ENCODE measurements at places on chromosomes 2 and 18. TPM values are rescaled to one million over a fixed set of nuclear protein-coding genes. Genes with fewer than 3 reads are reported as not detected.
A peak's percentile ranks its signal among the peaks of the same experiment; 100 is the strongest.

GRCh38 chr2:142484111-142484510, 353.3 kb upstream of the LRP1B start:
- no peak overlapping the region for H3K4me3 ChIP-seq
- H3K36me3 ChIP-seq = no peaks in the 10 kb centered on the region
- no peak for DNase-seq
- no peaks in the 10 kb centered on the region for H3K4me1 ChIP-seq

DNA sequence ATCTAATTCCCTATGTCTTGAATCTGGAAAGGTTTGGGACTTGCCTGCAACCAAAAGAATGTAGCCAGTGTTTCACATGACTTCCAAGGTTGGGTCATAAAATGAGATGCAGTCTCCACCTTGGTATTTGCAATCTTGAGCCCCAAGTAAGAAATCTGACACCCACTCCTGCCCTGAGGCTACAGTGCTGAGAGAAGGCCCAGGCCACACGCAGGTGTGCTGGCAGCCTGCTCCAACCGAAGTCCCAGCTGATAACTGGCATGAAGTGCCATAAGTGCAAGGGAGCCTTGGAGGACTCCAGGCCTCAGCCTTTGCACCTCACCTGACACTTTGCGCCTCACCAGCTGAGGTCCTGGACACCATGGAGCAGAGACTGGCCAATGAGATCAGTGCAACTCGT, 182.7 kb downstream of the ANAPC1 start:
- peaks cover 45% of the 10 kb centered on the region for H3K4me1 ChIP-seq
- H3K4me3 ChIP-seq = no peak overlapping the region
- DNase-seq = no peak

DNA sequence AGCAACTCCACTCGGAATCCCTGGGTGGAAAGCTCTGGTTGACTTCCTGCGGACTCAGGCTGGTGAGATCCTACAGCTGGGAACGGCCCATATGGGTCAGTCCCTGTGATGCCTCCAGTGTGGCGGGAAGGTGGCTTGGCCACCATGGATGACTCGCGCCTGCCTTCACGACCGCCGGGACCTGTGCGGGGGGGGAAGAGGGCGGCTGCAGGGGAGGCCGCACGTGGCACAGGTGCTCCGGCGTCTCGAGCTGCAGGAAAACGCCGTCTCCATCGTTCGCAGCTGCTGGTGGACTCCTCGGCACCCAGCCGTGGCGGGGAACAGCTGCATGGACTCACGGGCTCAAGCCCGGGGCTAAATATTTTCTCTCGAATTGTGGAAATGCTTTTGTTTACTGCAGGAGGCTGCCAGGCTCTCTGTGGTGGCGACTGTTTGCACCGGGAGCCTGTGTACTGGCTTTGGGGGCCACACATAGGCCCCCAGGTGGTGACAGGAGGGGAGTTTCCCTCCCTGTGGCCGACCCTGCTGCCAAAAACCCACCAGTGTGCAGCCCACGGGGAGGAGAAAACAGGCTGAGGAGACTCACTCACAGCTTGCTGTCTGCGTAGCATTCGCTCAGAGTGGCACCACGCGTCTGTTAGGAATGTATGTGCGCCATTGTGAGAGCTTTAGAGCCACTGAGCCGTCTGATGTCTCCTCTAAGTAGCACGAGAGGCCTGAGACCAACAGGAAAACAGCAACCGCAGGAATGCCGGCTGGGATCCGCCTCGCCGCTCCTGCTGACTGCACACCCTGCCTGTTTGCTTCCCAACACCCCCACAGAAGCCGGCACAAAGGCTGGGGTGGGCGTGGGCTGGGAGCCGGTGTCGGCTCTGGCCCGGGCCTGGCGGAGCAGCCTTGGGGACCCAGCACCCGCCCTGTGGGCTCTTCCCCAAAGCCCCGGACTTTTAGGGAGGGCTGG, 89.2 kb downstream of the NFATC1 start:
- no peak for DNase-seq
- H3K27ac ChIP-seq = peak overlapping the region; percentile 55
- H3K4me1 ChIP-seq = peaks cover 12% of the 10 kb centered on the region
- no peaks in the 10 kb centered on the region for H3K27me3 ChIP-seq

GRCh38 chr2:135952891-135953290, 32.5 kb downstream of the DARS1 start:
- no peaks in the 10 kb centered on the region for H3K27me3 ChIP-seq
- no peak overlapping the region for H3K27ac ChIP-seq
- peaks cover 2% of the 10 kb centered on the region for H3K36me3 ChIP-seq
- H3K4me1 ChIP-seq = peaks cover 28% of the 10 kb centered on the region

DNA sequence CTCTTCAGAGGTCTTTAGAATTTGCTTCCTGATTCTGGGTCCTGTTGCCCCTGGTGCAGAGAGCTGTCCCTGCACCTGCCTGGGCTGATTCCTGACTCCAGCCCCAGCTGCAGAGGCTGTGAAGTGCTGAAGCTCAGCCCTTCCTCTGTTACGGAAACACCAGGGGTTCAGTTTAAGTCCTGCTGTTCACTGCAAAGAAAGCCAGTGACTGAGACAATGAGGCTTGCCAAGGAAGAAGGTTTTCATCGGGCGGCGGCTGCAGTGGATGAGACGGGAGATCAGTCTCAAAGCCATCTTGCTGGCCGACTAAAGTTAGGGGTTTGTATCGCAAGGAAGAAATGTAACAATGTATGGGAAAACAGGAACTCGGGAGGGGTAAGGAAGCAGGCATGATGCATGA, 142.4 kb upstream of the ZNF236 start:
- peaks cover 10% of the 10 kb centered on the region for H3K27me3 ChIP-seq
- H3K36me3 ChIP-seq = no peaks in the 10 kb centered on the region
- H3K4me1 ChIP-seq = peaks cover 7% of the 10 kb centered on the region
- H3K27ac ChIP-seq = no peak overlapping the region
- no peak for DNase-seq

GRCh38 chr2:128537646-128538045, 219.0 kb upstream of the HS6ST1 start:
- no peak overlapping the region for H3K4me3 ChIP-seq
- DNase-seq = no peak
- H3K27ac ChIP-seq = no peak overlapping the region
- H3K27me3 ChIP-seq = no peaks in the 10 kb centered on the region

- H3K27ac ChIP-seq = no peak overlapping the region
- peaks cover 8% of the 10 kb centered on the region for H3K27me3 ChIP-seq
- no peak overlapping the region for H3K4me3 ChIP-seq
Measured at GRCh38 chr2:101569886-101570520, 95.1 kb upstream of the RFX8 start.

Gene ZRANB3
- total RNA-seq = 11.7 TPM

Gene FBXO15
- total RNA-seq = 1.9 TPM

Gene ICOS
- total RNA-seq = 0.18 TPM

Gene PSD4
- 3.6 TPM for total RNA-seq

All from Panc1 (cell line).